Effector CD4-positive, alpha-beta T cell (primary cell): ENCODE measurements at places on chromosomes 12 and 14.

GRCh38 chr12:52358575-52359350, 8.5 kb downstream of the KRT85 start:
- no peak for DNase-seq

DNA sequence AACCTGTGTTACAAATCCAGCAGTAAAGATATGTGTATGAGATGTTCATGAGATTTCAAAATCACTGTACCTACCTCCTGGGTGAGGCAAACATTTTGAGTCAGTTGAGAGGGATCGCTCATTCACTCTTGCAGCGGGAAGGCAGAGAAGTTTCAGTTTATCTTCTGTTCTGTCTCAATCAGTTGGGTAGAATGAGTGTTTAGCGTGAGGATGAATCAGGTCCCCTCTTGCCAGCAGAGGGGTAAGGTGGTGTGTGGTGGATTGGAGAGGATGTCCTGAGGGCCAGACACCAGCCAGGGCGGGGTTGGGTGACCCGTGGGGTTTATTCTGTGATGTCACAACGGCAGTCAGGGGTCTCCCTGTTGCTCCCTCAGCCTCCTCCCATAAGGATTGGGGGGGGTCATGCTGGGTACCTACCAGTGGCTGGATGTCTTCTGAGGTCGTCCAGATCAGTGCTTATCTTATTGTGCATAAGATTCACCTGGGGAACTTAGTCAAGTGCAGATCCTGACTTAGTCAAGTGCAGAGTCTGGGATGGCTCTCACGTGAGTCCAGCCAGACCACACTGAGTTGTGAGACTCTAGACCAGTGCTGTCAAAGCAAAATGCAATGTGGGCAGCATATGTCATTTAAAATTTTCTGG, at the start of gene GSG1:
GSG1 (minus strand) TSS at position 277 of the 643 bp plus-strand sequence; CDS start at position 122, 155 bp downstream.
- no peak for DNase-seq

DNA sequence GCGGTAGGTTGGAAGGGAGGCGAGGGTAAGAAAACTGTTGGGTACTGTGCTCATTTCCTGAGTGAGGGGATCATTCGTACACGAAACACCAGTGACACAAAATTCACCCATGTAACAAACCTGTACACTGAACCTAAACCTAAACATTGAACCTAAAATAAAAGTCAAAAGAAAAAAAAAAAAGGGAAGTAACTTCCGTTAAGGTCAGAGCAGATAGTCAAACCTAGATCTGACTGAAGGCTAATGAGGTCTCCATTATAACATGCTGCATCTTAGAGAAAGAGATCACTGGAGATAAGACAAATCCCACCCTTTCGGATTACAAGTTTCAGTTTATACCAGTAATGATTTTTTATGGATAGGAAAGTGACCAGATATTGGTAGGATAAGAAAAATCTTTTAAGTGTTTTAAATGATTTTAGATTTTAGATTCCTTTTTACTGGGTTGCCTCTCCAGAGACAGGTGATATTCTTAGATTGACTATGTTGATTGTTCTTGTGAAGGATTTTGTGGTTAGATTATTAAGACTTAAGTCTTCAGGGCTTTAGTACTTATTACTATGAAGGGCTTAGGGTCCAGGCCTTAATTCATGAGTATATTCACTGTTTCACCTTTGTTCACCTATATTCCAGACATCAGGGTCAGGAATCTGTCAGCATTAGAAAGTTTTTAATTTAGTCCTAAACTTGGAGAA, 11.2 kb upstream of the NCKAP1L start:
- DNase-seq = no peak

DNA sequence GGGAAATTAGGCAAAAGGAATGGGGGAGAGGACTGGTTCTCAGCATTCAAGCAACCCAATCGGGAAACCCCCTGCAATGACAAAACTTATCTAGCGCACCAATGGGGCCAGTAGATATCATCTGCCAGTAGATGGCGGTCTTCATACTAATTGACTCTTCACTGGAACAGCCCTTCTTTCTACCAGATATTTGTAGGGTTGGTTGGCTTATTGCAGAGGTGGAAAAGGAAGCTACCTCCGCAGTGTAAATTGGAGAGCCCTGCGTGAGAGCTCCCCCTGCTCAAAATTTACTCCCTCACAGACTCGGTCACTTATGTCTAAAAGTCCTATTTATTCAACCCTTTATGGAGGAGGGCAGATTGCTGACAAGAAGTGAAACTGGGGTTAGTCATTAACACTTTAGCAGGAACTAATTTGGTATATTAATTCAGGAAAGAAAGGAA, 166.1 kb upstream of the CCND2 start:
- peak; percentile 69 for DNase-seq

DNA sequence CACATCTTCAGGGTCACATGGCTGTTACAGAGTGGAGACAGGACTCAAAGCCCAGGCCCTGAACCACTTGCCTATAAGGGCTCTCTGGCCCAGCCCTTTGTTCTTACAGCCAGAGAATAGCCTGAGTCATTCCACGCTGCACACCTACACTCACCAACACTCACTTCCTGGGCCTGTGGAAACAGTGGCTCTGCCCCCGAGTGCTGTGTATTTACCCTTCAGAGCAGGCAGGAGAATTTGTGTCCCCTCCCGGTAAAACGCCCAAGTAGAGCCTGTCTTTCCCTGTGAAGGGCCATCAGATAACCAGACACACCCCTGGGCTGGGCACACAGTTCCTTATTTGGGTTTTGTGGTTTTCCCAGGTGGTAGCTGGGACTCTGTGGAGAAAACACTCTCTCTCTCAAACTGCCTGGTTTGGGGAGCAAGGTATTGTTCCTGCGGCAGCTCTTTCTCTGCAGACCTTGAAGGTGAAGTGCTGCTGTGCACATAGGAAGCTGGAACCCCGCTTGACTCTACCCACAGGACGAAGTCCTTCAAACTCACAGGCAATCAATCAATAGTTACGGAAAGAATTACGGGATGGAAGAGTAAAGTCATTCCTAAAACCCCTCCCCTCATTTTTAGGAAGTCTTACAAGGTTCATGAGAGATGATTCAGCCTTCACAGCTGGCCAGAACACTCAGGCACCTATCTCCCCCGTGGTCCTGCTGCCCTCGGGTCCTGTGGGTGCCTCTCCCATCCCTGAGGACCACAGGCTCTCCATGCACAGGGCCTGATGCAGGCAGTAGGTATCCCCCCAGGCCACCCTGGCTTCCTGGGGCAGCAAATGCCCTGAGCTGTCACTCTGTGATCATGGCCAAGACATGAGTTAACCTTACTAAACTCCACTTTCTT, 20.3 kb downstream of the FIGNL2 start:
- no peak for DNase-seq

DNA sequence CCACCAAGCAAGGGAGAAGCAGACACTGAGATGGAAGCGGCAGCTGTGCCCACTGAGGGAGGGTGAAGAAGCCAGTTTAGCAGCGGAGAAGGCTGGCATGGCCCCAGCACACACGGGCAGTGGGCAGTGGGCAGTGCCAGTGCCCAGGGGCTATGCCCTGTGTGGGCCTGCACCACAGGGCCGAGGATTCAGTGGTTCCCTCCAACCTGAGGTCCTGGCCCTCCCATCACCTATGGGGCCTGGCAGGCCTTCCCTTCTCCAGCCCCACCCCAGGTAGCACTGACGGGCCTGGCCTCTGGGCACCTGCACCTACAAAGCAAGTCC, 81.1 kb downstream of the ITPK1 start:
- no peak for DNase-seq

DNA sequence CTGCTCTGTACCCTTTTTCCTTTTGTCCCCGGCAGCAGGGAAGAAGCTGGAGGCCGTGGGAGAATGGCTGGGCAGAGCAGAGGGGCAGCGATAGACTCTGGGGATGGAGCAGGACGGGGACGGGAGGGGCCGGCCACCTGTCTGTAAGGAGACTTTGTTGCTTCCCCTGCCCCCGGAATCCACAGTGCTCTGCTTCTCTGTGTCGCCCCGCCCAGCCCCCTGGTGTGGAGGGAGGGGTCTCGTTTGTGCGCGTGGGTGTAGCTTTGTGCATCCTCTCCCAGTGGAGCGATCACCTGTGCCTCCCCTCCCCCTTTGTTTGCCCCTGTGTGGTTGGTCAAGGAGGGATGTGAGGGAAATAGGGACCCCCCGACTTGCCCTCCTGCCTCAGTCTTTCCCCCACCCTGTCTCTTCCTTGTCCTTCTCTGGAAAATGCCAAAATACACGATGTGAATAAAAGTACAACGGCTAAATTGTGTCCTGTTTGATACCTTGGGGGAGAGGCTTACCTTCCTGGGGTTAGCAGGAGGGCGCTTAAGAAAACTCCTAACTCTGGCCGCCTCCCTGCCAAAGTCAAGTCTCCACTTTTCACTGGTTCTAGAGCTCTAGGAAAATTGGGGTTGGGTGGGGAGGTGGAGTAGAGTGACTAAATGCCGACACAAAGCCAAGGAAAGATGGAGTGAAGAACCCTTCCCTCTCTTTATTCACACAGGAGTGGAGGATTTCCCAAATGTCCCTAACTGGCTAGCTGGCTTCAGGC, 990 bp upstream of the TPI1 start:
- no peak for DNase-seq

GRCh38 chr12:30796313-30796780, 41.6 kb upstream of the CAPRIN2 start:
- no peak for DNase-seq
